Pulmonary artery endothelial cell (primary cell): ENCODE measurements at places on chromosomes 1 and 21. TPM values are rescaled to one million over a fixed set of nuclear protein-coding genes. Genes with fewer than 3 reads are reported as not detected.

OR6K6 gene
- total RNA-seq = not detected in 2 replicates

FHAD1 gene
- total RNA-seq = 0.20 and 0.25 TPM in 2 replicates

TRIM45 gene
- total RNA-seq = 1.1 and 2.0 TPM in 2 replicates

ATP5PO gene
- total RNA-seq = 177 and 205 TPM in 2 replicates

S100A6 gene
- total RNA-seq = 527 and 1,896 TPM in 2 replicates

ITLN2 gene
- not detected in 2 replicates for total RNA-seq

SAMSN1 gene
- total RNA-seq = 0.18 and 4.0 TPM in 2 replicates

C8B gene
- not detected in 2 replicates for total RNA-seq
